ENCODE measurements at places on chromosomes 11 and 22.

- no peaks in the 10 kb centered on the region for H3K36me3 ChIP-seq
- H3K27me3 ChIP-seq, result peaks cover 26% of the 10 kb centered on the region
- H3K27ac ChIP-seq, result no peak overlapping the region
- H3K4me3 ChIP-seq, result no peak overlapping the region
Measured at GRCh38 chr11:46188017-46188416, 66.8 kb upstream of the PHF21A start.

DNA sequence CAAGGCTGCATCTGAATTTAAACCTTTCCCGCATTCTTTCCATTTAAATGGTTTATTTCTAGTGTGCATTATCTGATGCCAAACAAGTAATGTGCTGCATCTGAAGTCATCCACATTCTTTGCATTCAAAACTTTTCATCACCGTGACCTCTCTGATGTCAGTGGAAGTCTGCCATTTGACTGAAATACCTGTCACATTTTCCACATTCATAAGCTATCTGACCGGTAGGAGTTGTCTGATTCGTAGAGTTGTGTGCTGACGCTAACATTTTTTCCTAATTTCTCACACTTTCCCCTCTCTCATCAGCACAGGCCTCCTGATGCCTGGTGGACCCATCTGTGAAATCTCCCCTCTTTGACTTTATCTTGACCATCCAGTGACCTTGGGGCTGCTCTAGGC is 79.9 kb upstream of the BARX2 start:
- peaks cover 11% of the 10 kb centered on the region for H3K27me3 ChIP-seq
- H3K36me3 ChIP-seq, result no peaks in the 10 kb centered on the region
- no peak for DNase-seq
- peaks cover 20% of the 10 kb centered on the region for H3K4me1 ChIP-seq
- H3K27ac ChIP-seq, result peak overlapping the region; percentile 60

DNA sequence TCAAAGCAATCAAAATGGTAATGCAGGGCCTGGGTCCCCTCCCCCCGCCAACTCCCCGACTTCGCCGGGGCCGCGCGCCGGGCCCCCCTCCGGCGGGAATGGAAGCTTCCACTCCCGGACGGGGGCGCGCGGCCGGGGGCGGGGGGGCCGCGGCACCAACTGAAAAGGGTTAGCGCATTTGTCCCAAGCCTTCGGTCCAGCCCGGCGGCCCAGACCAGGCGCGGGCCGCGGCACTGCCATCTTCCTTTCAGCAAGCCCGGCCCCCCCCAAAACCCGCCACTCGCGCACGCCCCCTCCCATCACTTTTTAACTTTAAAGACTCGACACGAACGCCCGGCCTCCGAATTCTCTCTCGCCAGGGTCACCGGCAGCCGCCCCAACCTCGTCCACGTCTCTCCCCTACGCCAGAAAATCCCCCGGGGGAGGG is 2.8 kb downstream of the PHF21B start:
- H3K27ac ChIP-seq, result no peak overlapping the region
- peaks cover 12% of the 10 kb centered on the region for H3K4me1 ChIP-seq
- H3K27me3 ChIP-seq, result peaks cover 60% of the 10 kb centered on the region
- no peak overlapping the region for H3K4me3 ChIP-seq
- no peak for DNase-seq

DNA sequence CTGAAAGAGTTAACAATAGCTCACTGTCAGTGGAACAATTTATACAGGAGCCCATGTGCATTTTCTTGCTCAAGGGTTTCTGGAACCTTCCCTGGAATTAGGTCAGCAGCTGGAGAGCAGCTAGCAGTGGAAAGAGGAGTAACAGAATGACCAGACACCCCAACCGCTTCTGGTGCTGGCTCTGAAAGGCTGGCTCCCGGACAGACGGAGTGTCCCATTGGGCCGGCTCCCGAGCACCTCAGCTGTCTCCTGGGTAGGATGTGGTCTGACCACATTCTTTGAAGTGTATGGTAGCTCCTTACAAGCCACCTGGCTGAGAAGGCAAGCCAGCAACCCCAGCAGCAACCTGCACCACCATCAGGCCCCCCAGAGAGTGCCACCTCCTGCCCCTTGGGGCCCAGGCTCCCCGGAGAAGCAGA is 44.7 kb downstream of the ABTB2 start:
- peaks cover 3% of the 10 kb centered on the region for H3K27me3 ChIP-seq
- peak; percentile 7 for DNase-seq
- H3K36me3 ChIP-seq, result no peaks in the 10 kb centered on the region
